ENCODE measurements at places on chromosomes 5 and 9.
A peak's percentile ranks its signal among the peaks of the same experiment; 100 is the strongest.

DNA sequence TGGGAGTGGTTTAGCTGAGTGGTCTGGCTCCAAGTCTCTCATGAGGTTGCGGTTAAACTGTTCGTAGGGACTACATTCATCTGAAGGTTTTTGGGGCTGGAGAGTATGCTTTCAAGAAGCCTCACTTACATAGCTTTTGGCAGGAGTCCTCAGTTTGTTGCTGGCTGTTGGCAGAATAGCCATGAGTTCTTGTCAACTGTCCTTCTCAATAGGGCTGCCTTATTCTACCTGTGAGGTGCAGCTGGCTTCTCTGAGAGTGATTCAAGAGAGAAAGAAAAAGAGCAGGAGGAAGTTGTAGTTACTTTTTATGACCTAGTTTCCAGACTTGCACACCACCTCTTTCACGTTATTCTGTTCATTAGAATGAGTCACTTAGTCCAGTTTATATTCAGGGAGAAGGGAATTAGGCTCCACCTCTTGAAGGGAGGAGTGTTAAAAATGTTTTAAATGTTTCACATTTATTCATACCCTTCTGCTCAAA, 33.2 kb downstream of the YTHDC2 start:
- DNase-seq: no peak

DNA sequence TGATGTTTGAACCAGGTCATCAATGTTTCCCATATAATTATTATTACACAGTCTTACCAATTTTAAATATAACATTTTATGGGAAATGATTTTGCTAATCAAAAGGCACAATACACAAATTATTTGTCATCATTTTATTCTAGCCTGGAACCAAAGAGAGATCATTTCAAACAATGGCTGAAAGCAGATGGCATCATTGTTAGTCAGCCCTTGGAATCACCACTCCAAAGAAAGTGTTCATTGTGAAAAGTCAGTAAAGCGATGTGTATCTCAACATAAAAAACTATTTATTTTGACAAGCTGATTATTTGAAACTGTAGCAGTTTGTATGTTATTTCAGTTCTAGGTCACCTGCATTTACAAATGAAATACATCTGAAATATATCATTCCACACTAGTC, 1068.7 kb downstream of the CDH12 start:
- no peak for DNase-seq

DNA sequence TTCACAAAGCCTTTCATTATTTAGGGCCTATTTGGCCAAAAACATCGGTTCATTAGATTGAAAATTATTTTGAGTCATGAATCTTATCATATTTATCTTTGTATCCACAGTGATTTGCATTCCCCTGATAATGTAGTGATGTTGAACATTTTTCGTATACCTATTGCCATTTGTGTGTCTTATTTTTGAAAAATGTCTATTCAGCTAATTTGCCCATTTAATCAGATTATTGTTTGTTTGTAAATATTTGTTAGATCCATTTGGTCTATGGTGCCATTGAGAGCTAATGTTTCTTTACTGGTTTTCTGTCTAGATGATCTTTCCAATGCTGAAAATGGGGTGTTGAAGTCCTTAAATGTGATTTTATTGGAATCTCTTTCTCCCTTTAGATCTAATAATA, 439.2 kb upstream of the TYRP1 start:
- no peak for DNase-seq

GRCh38 chr5:156815988-156816599, 34.0 kb upstream of the PPP1R2B start:
- DNase-seq: no peak

DNA sequence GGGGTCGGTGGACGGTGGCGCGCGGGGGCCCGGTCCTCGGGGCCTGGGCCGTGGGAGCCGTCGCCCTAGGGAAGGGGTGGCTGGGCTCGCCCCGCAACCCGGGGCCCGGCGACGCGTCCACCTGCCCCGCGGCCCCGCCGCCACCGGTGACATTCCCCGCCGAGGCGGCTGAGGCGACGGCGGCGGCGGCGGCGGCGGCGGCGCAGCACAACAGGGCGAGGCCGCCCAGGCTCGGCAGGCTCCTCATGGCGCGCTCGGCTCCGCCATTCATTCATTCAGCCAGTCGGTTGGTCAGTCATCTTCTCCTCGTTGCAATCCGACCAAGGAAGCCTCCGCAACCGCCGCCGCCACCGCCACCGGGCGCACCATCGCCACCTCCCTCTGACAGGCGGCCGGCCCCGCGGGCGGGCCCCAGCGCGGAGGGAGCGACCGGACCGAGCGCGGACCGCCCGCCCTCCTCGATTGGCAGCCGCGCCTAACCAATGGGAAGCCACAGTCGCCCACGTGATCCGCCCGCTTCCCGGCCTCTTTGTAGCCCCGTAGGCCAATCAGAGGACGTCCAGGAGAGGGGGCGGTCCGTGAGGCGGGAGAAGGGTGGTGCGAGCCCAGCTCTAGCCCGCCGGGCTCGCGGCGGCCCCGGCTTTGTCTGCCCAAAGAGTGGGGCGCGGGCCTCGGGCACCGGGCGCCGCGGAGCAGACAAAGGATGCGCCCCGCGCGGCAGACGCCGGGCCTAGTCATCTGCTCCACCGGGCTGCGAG, at the start of gene MEGF9:
Gene MEGF9, minus strand, starts transcription at position 383 of the 758 bp plus-strand sequence. Its CDS starts 112 bp downstream, at position 271.
- peak; percentile 93 for DNase-seq

GRCh38 chr5:58066076-58066475, 393.8 kb downstream of the PLK2 start:
- no peak for DNase-seq

DNA sequence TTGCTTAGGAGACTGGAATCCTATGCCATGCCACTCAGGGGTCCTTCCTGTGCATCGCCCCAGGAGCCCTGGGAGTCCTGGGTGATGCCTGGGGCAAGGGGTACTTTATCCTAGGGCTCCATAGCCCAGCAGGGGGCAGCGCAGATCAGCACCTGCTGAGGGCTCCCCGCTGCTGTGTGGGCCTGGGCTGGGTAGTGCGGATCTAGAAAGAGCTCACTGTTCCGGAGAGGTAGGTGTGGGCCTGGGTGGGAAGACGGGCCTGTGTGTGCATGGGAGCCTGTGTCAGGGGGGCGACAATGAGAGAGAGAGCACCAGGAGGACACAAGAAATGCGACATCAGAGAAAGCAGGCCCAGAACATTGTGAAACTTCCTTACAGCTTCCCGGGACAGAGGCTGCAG, 11.4 kb upstream of the DAB2IP start:
- DNase-seq: no peak

DNA sequence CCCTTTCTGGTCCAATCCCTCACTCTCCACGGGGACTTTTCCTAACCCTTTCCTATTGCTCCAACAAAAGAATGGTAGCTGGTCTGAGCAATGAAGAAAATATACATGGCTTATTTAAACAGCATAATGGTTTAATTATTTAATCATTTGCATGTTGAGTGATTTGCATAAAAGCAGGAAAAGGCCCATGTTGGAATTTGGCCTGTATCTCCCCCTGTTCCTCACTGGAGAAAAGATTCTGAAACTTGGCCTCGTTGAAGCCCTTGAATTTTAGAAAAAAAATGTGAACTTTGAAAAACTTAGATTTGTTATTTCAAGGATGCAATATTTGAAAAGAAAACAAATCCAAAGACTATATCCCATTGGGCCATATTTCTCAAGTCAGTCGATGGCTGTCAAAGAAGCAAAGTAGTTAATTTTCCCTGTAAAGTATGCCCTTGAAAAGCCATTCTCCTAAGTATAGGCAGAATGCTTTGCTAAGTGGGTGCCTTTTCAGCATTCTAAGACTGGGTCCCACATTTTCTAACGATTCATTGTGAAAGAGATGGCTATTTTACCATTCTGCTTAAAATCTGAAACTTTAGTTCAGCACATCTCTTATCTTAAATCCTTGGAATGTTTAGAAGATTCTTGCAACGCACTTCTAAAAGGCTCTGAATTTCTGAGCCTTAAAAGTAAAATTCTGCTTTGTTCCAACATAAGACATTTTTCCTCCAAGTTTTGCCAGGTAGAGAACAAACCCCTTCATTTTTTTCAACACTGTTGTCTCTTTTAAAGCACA, 428.8 kb downstream of the ARHGEF28 start:
- no peak for DNase-seq

DNA sequence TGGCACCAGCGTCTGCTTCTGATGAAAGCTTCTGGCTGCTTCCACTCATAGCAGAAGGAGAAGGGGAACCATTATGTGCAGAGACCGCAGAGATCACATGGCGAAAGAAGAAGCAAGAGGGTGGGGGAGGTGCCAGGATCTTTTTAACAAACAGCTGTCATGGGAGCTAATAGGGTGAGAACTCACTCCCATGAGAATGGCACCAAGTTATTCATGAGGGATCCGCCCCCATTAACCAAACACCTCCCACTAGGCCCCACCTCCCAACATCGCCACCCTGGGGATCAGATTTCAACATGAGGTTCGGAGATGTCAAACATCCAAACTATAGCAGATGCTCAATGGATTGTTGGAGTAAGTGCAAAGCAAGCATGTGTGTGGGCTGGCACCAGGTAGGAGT, 125.8 kb upstream of the SLIT3 start:
- no peak for DNase-seq

DNA sequence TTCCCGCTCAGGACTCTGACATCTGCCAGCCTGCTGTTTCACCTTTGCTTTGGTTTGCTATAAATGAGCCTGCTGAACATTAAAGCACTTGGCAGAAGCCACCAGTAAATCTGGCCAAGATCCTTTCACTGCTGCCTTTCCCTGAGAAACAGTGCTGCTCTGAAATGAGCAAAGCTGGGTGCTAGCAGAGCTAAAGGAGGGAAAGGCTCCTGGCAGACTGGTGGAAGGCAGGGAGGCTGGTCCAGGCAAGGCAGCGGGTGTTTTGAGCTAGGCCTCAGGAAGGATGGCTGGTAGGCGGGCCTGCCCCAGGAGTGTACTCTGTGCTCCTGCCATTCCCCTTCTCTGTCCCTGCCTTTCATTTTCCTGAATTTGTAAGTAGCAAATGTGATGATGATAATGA, 52.5 kb upstream of the PTGS1 start:
- no peak for DNase-seq

DNA sequence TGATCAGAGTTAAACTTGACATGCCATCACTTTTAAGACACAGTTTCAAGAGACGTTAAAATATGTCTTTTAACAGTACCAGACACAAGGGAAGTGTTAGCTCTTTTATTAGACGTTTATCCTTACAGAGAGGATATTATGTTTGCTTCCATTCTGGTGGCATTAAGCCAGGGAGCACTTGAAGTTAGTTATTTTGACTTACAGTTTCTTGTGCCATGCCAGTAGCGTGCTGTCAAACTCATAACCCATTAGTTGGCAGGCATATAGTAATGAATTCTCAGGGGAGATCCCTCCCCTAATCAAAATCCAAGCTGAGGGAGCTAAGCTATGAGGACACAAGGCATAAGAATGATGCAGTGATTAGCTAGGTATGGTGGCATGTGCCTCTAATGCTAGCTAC, 66.5 kb downstream of the RPS6 start:
- no peak for DNase-seq

All from LNCaP clone FGC (cell line).